SJSA1 (cell line): ENCODE measurements at places on chromosomes 7 and 10.

- no peak for DNase-seq
Observed at GRCh38 chr7:139505563-139505962, 17.9 kb upstream of the CLEC2L start.

- DNase-seq: no peak
Observed at GRCh38 chr7:794207-794606, 38.1 kb upstream of the SUN1 start.

DNA sequence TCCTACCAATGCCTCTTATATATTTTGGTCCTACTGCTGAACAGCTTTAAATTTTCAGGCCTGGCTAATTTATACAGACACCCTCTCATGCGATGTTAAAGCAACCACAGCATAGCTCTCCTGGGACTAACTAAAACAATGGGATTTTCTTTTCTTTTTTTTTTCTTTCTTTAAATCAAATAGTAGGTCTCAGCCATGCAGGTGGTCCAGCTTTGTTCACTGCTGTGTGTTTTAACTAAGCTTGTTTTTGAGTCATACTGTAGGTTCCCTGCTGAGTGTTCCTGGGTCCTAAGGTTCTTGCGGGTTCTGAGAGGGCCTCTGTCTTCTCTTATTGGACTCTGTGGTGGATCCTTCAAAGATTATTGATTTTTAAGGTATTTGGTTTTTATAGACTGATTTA, 113.1 kb upstream of the SORCS1 start:
- peak; percentile 67 for DNase-seq

GRCh38 chr10:110910138-110910537, 8.8 kb downstream of the BBIP1 start:
- no peak for DNase-seq

GRCh38 chr7:47771336-47771989, 176.8 kb downstream of the PKD1L1 start:
- peak; percentile 52 for DNase-seq

DNA sequence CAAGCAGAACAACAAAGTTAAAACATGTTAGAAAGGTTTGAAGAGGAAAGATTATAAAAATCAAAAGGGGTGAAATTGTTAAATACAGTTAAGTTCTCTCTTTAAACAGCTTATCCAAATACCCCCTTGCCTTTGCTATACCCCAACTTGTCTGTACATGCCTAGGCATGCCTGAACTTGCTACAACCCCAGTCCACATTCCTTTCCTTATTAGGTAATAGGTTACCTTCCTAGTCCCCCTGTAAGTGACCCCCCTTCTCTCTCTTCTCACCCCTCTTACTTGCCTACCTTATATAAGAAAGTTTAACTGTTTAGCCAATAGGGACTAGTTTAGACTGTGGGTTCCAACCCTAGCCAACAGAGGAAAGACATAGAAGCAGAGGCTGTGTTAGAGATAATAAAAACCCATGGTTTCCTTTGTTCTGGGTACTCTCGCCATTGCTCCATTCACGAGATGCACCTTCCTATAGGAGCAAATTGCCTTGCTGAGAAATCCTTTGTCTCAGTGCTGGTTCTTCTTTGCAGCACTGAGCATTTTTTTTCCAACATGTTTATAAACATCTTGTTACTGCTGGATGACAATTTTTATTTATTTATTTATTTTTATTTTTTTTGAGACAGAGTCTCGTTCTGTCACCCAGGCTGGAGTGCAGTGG, 282.2 kb upstream of the GALNT17 start:
- DNase-seq: no peak

DNA sequence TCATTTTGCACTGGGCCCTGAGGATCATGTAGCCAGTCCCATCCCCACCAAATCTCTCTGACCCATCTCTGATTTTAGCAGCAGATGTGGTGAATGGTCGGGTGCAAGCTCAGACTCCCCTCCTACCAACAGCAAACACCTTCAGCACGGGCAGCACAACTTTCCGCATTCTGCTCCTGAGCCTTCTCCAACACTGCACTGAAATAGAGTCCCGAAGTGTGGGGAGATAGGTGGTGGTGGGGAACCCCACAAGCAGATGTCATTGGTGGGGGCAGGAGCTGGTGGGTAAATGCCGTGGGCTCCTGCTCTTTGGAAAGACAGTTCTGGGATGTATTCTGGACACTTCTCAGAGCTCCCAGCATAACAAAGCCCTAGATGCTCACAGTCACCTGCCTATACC, 9.6 kb upstream of the CTBP2 start:
- no peak for DNase-seq

DNA sequence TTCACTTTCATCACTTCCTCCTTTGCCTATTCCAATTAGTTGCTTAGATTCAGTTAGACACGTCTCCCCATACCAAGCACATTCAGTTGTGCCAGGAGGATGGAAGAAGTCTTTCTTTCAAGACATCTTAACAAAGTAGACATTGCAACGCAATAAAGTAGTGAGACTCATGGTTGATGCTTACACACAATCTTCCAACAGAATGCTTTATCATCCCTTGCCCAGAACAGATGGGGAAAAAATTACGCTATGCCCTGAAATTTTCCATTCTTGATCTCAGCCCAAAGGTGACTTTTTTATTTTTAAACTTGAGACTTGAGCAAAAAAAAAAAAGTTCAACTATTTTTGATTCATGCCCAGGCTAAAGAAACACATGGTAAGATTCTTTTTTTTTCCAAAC, 74.9 kb downstream of the KCNMA1 start:
- no peak for DNase-seq

GRCh38 chr7:81594767-81595166, 175.1 kb downstream of the HGF start:
- DNase-seq: no peak

- DNase-seq: no peak
Observed at GRCh38 chr10:35377050-35377728, 40.9 kb downstream of the CCNY start.

DNA sequence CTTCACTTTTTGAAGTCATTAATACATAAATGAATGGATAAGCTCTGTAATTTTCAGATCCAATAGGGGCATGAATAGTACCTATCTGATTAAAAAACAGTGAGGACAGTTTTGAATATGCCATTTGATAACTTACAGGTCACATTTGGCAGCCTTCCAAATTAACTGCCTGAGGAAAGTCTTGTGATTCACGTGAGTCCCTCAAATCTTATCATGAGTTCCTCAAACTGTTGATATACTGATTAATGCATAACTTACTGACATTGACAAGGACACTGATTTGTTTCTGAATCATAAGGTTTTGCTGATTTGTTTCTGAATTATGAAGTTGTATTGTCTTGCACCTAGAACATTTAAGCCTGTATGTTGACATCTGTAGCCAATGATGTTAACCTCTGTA, 55.1 kb downstream of the ANKMY2 start:
- no peak for DNase-seq

DNA sequence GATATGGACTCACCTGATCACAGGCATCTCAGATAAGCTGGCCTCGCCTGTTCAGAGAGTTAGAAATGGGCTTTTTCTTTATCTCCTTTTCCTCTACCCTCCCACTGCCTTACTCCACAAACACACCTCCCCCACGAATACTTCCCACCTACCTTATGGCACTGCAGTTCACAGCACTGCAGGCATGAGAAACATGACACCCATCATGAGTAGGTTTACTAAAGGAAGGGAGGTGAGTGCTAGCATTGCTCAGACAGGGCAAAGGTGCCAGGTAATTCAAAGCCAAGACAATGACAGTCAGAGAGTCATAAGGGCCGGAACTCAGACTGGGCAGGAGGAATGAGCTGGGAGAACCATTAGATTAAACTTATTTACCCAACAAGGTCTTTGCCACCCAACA, 220.6 kb downstream of the FAM107B start:
- DNase-seq: no peak

DNA sequence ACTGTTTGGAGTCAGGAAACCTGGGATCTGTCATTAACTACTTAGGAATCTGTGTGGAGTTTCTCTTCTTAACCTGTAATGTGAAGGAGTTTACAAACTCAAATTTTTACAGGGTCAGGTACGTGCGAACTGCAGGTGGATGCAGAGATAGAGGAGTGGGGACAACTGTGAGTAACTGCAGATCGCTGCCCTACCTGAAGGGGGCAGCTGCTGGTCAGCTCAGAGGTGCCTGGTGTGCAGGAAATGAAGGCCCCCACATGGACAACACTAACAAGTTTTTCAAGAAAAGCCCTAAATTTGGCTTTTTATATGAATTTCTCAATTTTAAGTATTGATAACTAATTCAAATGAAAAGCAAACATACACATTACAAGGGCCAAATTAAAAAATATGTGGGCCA, 380.0 kb downstream of the REEP3 start:
- no peak for DNase-seq

GRCh38 chr7:33251301-33251700, 121.9 kb downstream of the BBS9 start:
- no peak for DNase-seq

- DNase-seq: no peak
Observed at GRCh38 chr7:55325371-55325792, 39.8 kb upstream of the LANCL2 start.

- DNase-seq: no peak
Observed at GRCh38 chr10:131869344-131869743, 31.5 kb upstream of the PPP2R2D start.

- DNase-seq: no peak
Observed at GRCh38 chr7:78863281-78863680, 590.2 kb downstream of the MAGI2 start.

DNA sequence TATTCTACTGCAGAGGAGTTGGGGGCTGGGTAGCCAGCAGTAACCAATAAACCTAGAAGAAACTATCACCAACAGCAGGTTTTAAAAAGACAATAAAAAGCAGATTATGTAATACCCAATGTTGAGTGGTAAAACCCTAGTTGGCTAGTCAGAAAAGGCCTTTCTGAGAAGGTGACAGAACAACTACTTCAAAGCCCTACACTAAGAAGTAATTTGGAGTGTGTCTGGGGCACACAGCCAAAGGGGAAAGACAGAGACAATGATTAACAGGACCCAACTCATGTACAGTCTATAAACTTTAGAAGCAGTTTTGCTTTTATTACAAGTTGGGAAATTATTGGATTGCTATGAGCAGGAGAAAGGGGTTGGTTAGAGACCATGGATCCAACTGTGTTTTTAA, 77.2 kb upstream of the TMEM106B start:
- DNase-seq: no peak

DNA sequence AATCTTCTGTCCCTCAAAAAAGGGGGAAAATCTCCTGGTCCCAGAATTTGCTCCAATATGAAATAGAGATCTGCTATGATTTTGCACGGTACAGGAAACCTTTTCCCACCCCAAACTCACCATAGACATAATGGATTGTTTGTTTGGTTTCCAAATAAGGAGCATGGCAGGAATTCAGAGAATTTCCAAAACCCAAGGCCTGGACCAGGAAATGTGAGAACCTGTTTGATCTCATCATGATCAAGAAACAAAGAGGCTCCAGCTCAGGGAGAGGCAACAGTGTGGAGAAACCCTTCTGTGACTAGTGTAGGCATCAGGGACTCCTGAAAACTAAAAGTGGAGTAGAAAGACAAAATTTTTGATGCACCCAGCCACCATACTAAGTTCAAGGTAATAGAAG, 1548.1 kb upstream of the LRRTM3 start:
- no peak for DNase-seq

DNA sequence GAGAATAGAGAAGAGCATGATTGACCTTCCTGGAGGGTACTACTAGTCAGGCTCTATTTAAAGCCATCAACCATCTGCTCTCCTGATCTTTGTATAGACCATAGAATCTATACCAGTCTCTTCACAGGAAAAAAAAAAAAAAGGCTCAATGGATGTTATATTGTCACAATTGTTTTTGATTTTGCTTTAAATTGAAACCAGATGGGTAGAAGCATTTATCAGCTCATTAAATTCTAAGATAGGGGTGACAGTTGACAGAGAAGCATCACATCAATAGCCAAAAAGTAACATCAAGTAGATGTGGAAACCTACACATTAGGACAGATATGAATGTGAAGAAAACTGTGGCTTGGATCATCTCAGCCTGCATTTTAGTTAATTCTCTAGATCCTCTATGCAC, 558.9 kb upstream of the MBL2 start:
- DNase-seq: no peak

- DNase-seq: no peak
Observed at GRCh38 chr7:36013246-36014014, 139.6 kb upstream of the EEPD1 start.

DNA sequence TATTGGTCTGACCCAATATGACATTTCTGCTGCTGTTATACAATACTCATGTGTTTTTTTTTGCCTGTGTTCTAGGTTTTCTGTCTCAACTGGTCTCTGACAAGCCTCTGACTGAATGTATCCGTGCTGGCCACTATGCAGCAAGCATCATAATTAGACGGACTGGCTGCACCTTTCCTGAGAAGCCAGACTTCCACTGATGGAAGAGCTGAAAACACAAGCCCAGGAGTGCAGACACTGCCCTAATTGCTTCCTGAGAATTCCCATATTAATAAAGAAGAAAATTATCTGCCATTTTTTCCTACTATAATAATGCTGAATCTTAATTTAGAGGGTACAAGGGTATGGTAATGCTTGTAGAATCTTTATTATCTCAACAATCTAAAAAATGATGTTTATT, 118.2 kb upstream of the KAT6B start:
- no peak for DNase-seq
